ENCODE measurements at places on chromosomes 2 and 18.

- DNase-seq: no peak
These were observed 41.7 kb downstream of the RAMP1 start for GRCh38 chr2:237900891-237901831.

DNA sequence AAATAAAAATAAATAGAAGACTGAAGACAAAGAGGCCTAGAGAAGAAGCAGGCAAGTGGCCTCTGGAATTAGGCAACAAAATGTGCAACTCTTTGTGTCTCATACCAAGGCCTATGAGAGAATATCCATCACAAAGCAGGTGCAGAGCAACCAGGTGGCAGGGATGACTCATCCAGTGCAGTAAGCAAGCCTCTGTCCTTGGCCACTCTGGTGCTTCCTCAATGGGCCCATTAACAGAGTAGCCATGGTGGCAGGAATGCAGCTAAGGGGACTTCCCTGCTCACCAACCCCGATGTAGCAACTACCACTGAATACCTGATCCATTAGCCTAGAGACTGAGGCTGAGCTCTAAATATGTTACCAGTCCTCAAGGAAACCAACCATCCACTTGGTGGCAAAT, 11.0 kb upstream of the EPG5 start:
- no peak for DNase-seq

- DNase-seq: no peak
These were observed 96.9 kb upstream of the B3GNT2 start for GRCh38 chr2:62099050-62099449.

DNA sequence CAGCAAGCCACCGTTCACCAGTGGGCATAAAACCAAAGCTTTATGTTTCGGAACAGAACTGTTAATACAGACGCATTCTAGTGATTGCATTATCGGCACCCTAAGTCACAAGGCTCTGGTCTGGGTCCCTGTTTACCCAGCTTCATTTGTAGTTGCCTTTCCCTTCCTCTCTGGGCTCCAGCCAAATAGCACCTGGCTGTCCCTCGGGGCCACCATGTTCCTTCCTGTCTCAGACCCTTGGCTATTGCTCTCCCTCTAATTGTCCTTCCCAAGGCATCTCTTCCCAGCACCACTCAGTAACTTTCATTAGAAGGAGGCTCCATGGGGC, 75.3 kb downstream of the SDC1 start:
- DNase-seq: no peak

- DNase-seq: no peak
These were observed 1003.7 kb upstream of the GYPC start for GRCh38 chr2:125652280-125652679.
